Ovary (tissue), 10 donors: ENCODE measurements at places on chromosomes 4 and X. TPM values are rescaled to one million over a fixed set of nuclear protein-coding genes. Genes with fewer than 3 reads are reported as not detected.

The CXCL11 gene
- total RNA-seq: not detected

The TLL1 gene
- 12.9 TPM for total RNA-seq

The PTPN13 gene
- 61.5 TPM for total RNA-seq

The OPRPN gene
- total RNA-seq: not detected

The PAGE5 gene
- total RNA-seq: not detected

The RHOXF2B gene
- total RNA-seq: not detected

The IL2 gene
- total RNA-seq: 2.3 TPM

- no peak overlapping the region for H3K4me3 ChIP-seq
- H3K36me3 ChIP-seq: no peaks in the 10 kb centered on the region
- H3K27ac ChIP-seq: no peak overlapping the region
Observed at GRCh38 chrX:10243106-10243505, 86.3 kb downstream of the CLCN4 start.

DNA sequence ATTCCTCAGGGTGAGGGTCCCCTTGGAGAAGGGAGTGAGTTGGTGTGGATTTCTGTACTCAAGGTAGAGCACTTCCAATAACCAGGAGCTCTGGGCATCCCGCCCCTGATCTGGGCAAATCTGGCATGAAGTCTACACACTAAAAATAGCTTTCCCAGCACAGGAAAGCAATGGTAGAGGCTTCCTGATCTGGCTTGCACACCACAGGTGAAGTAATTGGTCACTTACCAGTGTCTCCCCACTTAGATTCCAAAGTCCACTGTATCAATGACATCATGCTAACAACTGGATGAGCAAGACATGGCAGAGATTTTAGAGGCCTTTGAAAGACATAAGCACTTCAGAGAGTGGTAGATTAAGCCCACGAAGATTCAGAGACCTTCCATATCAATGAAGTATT lies 17.8 kb upstream of the IDS start:
- no peak overlapping the region for H3K27ac ChIP-seq
- no peak overlapping the region for H3K4me3 ChIP-seq
- H3K4me1 ChIP-seq: no peaks in the 10 kb centered on the region
- H3K27me3 ChIP-seq: no peaks in the 10 kb centered on the region
- no peaks in the 10 kb centered on the region for H3K36me3 ChIP-seq

- no peaks in the 10 kb centered on the region for H3K27me3 ChIP-seq
- DNase-seq: no peak
- no peak overlapping the region for H3K4me3 ChIP-seq
- no peaks in the 10 kb centered on the region for H3K4me1 ChIP-seq
- no peaks in the 10 kb centered on the region for H3K36me3 ChIP-seq
Observed at GRCh38 chr4:168621806-168622589, 125.1 kb downstream of the PALLD start.

DNA sequence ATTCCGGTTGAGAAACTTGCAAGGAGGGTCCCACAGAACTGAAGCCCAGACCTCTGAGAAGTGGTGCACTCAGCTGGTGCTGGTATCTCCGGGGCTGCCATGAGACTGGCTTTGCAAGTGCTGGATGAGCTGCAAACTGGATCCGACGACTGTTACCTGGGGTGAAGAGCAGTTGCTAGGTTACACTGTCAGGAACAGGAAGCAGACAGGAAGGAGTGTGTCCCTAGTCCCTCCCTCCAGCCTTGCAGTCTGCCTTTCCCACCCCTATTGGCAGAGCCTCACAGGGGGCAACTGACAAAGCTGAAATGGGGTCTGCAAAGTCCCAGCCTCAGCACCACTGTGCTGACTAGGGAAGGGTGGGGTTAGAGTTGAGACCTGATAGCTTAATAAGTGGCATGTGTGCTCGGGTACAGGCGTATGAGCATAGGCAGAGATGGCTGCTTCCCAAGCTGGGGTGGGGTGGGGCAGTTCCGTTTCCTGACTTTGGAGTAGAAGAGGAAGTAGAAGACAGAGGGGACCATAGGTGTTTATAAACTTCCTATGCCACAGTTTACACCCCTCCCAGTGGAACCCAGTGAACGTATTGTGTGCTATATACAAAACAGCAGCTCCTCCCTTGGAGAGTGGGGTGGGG lies 18.0 kb downstream of the PPEF1 start:
- H3K36me3 ChIP-seq: no peaks in the 10 kb centered on the region
- no peaks in the 10 kb centered on the region for H3K4me1 ChIP-seq
- DNase-seq: no peak
- no peak overlapping the region for H3K27ac ChIP-seq
- H3K27me3 ChIP-seq: no peaks in the 10 kb centered on the region
- no peak overlapping the region for H3K4me3 ChIP-seq

GRCh38 chr4:106195435-106195950 lies 120.5 kb downstream of the TBCK start:
- no peak overlapping the region for H3K27ac ChIP-seq
- no peaks in the 10 kb centered on the region for H3K4me1 ChIP-seq
- H3K27me3 ChIP-seq: no peaks in the 10 kb centered on the region
- H3K36me3 ChIP-seq: no peaks in the 10 kb centered on the region
- no peak overlapping the region for H3K4me3 ChIP-seq

DNA sequence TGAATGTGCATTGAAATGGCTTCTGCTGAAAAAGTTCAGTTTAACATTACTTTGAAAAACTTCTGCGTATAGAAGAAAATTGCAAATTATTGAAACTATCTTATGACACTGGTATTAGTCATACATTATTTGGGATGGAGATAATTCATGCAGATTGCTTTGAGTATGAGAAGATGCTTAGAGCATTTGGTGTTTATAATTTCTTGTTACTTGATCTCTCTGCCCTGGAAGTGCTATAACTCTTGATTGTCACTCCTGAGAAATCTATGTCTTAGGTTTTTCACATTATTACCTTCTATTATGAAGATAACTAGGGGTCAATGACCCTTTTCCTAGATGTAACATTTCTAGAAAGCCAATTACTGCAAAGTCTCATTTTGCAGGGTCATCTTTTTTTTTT lies 36.4 kb downstream of the TMEM131L start:
- H3K27me3 ChIP-seq: no peaks in the 10 kb centered on the region
- H3K36me3 ChIP-seq: no peaks in the 10 kb centered on the region
- no peak overlapping the region for H3K4me3 ChIP-seq
- DNase-seq: no peak
- no peak overlapping the region for H3K27ac ChIP-seq

DNA sequence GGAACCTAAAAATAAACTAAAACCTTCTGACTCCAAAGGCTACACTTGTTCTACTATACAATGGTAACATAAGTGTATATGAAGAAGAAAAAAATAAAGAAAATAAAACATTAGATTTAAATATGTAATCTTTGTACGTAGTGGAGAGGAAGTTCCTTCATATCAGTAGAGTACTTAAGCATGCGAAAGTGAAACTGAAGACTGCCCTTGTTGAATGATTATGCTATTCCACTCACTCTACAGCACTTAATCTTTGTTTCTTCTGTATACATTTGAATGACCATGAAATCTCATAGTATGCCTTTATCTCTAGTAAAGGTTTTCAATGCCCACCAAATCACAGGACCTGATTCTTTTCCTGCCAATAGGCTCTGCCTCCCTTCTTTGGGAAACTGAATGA lies 78.9 kb downstream of the NDST3 start:
- H3K4me3 ChIP-seq: no peak overlapping the region
- no peak for DNase-seq
- no peak overlapping the region for H3K27ac ChIP-seq
- H3K36me3 ChIP-seq: no peaks in the 10 kb centered on the region
- H3K4me1 ChIP-seq: no peaks in the 10 kb centered on the region
- no peaks in the 10 kb centered on the region for H3K27me3 ChIP-seq

DNA sequence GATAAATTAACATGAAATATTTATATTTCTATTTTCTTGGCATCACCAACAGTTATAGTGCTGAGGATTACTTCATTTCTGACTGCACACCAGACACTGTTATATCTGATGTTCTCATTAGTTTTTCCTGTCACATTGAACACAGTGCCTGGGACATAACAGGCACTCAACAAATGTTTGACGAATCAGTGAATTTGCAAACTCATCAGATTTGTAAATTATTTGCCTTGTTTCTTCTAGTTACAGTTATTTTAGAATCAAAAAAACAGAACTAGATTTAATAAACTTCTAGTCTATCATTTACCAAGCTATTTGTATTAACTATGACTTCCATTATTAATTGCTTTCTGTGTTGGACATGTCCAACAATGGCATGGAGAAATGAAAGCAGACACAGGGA lies 483.3 kb downstream of the KLHL13 start:
- H3K27ac ChIP-seq: no peak overlapping the region
- no peaks in the 10 kb centered on the region for H3K36me3 ChIP-seq
- no peak for DNase-seq
- H3K27me3 ChIP-seq: no peaks in the 10 kb centered on the region

GRCh38 chr4:7403001-7403400 lies 31.7 kb downstream of the PSAPL1 start:
- no peak overlapping the region for H3K4me3 ChIP-seq
- H3K4me1 ChIP-seq: peaks cover 1% of the 10 kb centered on the region
- no peak for DNase-seq
- no peaks in the 10 kb centered on the region for H3K36me3 ChIP-seq
- no peaks in the 10 kb centered on the region for H3K27me3 ChIP-seq
